AG04450 (cell line): ENCODE measurements at places on chromosomes 13 and 19. TPM values are rescaled to one million over a fixed set of nuclear protein-coding genes. Genes with fewer than 3 reads are reported as not detected.
A peak's percentile ranks its signal among the peaks of the same experiment; 100 is the strongest.

- DNase-seq, result no peak
Measured at GRCh38 chr19:44164327-44164672, 600 bp upstream of the ZNF226 start.

HRC gene
- 0.06 TPM in 1 of 2 replicates, not detected in the other for polyA plus RNA-seq

ZNF560 gene
- polyA plus RNA-seq, result 1.9 and 2.1 TPM in 2 replicates

DNA sequence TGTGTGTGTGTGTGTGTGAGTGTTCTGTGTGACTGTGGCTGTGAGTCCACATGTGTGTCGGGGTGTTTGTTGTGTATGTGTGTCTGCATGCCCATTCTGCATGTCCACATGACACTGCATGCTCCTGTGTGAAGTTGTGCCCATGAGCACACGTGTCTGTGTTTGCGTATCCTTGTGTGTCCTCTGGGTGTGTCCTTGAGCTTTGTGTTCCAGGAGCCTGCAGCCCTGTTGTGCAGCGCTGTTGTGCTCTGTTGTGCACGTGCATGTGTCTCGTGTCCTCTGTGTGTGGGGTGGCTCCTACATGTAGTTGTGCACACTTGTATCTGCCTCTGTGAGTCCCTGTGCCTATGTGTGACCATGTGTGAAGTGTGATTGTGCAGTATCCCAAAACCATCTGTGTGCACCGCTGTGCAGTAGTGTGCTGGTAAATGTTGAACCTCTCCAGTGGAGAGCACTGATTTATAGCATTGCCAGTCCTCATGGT is 2.2 kb upstream of the ARHGEF18 start:
- DNase-seq, result no peak

DNA sequence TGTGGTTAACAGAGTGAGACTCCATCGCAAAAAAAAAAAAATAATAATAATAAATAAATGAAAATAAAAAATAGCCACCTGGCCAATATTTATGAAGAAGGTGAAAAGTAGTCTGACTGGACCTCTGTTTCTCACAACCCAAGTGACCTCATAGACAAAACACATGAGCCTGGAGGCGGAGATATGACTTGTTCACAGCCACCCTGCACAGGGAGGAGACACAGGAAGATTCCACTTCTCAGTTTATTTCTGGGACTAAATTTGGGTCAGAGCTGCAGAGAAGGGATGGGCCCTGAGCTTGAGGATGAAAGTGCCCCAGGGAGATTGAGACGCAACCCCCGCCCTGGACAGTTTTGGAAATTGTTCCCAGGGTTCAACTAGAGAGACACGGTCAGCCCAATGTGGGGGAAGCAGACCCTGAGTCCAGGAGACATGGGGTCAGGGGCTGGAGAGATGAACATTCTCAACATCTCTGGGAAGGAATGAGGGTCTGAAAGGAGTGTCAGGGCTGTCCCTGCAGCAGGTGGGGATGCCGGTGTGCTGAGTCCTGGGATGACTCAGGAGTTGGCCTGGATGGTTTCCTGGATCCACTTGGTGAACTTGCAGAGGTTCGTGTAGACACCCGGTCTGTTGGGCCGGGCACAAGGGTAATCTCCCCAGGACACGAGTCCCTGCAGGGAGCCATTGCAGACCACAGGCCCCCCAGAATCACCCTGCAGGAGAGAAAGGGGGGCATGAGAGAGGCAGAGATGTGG is 9.6 kb downstream of the KLK5 start:
- DNase-seq, result no peak

- no peak for DNase-seq
Measured at GRCh38 chr19:18898607-18899408, 2.9 kb upstream of the CERS1 start.

ZNF649 gene
- polyA plus RNA-seq, result 3.5 and 3.6 TPM in 2 replicates

NTF4 gene
- 0.09 and 0.30 TPM in 2 replicates for polyA plus RNA-seq

DNA sequence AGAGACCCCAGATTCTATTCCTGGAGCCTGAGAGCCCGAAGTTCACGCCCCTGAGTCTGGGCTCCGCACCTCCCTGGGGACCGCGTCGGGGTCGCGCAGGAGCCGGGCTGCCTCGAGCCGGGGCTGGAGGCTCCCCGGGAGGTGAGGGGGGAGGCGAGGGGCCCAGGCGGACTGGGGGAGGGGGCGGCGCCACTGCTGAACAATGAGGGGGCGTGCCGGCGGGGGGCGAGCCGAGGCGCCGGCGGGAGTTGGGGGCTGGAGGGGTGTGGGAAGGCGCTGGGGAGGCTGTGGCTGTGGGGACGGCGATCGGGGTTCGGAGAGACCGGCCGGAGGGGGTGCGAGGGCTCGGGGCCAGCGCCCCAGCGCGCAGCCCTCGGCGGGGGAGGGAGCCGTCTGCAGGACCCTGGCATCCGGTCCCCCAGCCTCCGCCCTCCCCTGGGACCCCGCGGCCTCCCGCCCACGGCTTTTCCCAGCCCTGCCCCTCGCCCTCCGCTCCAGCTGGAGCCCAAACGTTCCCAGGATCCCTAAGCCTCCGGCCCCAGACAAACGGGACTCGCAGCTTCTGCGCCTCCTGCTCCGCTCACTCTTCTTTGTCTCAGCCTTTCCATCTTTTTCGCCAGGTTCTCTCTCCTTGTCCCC is 922 bp downstream of the PLEKHG2 start:
- DNase-seq, result no peak

CCDC169 gene
- 1.3 and 2.2 TPM in 2 replicates for polyA plus RNA-seq

ZSCAN4 gene
- not detected in 2 replicates for polyA plus RNA-seq

DNA sequence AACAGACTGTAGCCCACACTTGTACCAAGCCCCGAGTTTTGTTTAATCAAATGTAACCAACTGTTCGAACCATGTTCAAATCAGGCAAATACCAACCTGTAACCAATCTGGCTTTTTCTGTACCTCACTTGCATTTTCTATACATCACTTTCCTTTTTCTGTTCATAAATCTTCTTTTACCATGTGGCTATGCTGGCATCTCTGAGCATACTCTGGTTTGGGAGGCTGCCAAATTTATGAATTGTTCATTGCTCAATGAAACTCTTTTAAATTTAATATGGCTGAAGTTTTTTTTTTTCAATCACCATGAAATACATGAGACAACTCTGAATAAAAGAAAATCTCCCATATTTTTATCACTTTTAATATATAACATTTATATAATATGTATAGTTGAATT is 256.1 kb downstream of the SLITRK6 start:
- DNase-seq, result no peak

DNA sequence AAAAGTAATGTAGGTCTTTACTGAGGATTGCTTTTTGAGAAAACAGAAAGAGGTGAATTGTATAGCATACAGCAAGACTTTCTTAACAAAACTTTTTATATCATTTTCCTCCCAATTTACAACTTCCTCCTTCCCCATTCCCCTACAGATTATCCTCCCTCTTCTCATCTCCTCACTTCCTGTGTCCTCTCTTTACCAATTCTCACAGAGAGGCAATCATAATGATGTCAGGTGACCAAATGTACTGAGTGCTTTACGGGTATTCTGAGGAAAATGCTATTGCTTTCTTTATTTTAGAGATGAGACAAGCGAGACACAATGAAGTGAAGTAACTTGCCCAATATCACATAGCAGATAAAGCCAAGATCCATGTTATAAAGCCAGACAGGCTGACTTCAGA is 1.7 kb upstream of the MTMR6 start:
- DNase-seq, result no peak

DNA sequence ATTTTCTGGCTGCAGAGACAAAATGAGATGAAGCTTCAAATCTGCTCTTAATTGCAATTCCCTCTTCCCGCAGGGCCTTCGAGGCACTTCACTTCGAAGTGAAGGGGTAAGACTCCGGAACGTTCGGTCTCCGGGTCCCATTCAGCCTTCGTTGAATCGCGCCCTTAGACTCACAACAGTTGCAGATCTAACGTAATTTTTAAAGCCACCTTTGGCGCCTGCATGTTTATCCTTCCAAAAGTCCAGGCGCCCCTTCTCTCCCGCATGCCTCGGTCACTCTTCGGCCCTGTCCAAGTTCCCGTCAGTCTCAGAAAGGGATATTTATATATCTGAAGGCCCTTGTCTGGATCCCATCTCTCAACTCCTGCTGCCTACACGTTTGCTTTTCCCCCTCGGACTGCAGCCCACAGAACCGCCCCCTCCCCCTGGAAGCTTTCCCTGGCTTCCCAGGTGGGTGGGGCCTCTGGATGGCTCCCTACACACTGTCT is 915 bp upstream of the KCTD12 start:
- DNase-seq, result no peak

ZNF714 gene
- 6.9 and 9.8 TPM in 2 replicates for polyA plus RNA-seq

GRCh38 chr19:41515015-41515652 is 60.8 kb upstream of the CEACAM21 start:
- DNase-seq, result no peak

BRCA2 gene
- 0.63 and 0.92 TPM in 2 replicates for polyA plus RNA-seq

- DNase-seq, result no peak
Measured at GRCh38 chr13:95440441-95441088, 112.0 kb upstream of the CLDN10 start.

DNA sequence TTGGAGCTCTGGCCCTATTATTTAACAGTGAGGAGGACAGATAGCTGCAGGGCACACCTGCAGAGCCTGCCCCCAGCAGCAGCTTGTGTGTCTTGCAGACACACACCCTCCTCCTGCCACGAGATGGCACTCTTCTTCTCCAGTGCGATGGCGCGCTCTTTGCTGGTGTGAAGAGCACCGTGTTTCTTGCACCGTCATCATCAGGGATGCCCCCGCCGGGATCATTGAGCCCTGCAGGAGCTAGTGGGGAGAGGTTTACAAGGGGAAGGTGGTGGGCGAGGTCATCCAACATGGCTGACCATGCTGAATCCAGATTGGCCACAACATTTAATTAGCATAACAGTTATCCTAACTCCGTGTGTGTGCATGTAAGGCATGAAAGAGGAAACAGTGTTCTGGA is 105.6 kb downstream of the RAB20 start:
- peak; percentile 20 for DNase-seq

DNA sequence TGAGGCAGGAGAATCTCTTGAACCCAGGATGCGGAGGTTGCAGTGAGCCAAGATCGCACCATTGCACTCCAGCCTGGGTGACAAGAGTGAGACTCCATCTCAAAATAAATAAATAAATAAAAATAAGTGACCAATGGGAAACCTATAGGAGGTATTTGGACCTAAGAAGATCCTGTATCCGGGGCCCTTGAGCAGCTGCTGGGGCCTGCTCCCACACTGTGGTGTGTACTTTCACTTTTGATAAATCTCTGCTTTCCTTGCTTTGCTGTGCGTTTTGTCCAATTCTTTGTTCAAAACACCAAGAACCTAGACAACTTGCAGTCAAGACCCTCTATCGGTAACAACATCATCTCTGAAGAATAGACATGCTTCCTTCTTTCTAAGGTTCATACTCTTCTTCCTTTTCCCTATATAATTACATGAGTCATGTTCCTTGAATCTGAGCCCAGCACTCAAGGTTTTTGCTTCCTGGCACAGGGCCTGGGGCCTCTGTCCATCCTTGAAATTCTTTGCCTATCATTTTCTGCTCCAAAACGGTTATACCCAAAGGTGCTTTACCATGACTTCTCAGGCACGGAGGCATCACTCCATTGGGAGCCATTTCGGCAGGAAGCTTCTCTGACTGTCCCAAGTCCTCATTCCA is 14.2 kb upstream of the PNMA8C start:
- DNase-seq, result peak; percentile 44

DNA sequence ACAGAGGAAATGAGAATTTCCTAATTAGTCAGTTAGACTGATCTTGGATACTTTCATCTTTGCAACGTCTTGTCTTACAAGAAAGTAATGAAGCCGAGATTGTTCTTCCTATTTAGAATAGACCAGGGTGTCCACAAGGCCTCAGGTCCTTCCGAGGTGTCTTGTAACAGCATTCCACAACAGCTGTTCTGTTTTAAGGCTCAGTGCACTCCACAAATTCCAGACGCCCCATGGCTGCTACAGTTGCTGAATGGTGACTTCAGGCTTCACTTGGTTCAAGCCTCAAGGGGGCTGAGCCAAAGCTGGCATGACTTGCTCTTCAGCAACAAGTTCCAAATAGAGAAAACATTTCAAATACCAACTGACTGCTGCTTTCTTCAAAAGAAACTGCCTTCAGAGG is 143.4 kb downstream of the SHISA2 start:
- DNase-seq, result no peak

DNA sequence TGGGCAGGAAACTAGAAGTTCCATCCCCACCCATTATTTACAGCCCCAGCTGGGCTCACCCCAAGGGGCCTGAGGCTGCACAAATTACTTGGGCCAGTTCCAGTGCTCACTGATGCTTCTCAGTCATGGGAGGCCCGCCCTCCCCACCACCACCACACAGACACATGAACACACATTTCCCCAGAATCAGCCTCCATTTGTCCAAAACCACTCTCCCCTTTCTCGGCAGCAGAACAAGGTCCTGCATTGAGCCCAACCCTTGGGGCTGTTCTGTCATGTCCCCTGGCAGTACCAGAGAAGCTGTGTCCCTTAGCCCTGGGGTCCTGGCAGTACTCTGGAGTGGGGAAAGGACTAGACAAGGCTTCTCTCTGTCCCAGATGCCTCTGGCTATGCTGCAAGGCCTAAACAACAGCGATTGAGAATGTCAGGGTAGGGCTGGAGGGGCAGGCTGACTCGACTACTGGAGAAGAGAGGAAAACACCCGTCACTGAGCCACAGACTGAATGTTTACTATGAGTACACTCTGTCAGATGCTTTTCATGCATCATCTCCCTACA is 21.8 kb downstream of the SAMD4B start:
- DNase-seq, result no peak

- DNase-seq, result no peak
Measured at GRCh38 chr13:23288564-23288963, 107.8 kb downstream of the SGCG start.

- DNase-seq, result no peak
Measured at GRCh38 chr19:35623327-35624010, 5.4 kb upstream of the RBM42 start.

LPAR6 gene
- polyA plus RNA-seq, result 5.2 and 10.5 TPM in 2 replicates

DNA sequence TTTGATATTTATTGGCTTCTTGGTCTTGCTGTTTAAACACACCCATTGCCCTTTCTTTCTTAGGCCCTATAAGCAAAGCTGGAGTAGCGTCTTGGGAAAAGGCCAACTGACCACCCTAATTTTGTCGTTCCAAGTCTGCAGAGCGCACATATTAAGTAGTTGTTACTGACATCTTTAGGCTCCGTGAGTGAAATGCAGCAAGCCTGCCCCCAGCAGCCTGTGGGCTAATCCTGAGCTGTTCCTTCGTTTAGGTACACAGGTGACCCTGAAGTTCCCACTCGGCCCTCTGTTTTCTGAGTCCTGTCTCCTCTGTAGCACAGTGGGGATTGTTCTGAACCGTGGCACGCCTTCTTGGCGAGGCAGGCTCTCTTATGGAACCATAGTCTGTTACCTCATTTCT is 170.5 kb downstream of the STK24 start:
- DNase-seq, result no peak

NLRP8 gene
- polyA plus RNA-seq, result not detected in 2 replicates

- no peak for DNase-seq
Measured at GRCh38 chr13:73772449-73773167, 361.6 kb downstream of the KLF12 start.

NANOS3 gene
- polyA plus RNA-seq, result 0.36 and 0.37 TPM in 2 replicates
